ENCODE measurements at places on chromosomes 5 and 9. TPM values are rescaled to one million over a fixed set of nuclear protein-coding genes. Genes with fewer than 3 reads are reported as not detected.

The IFNA1 gene
- not detected for total RNA-seq

The KIF20A gene
- total RNA-seq = 47.9 TPM

The MARCOL gene
- total RNA-seq = not detected

The ARL14EPL gene
- not detected for total RNA-seq

The GABRA6 gene
- not detected for total RNA-seq

The MACROH2A1 gene
- 210 TPM for total RNA-seq

The TTC23L gene
- total RNA-seq = 0.28 TPM

The EQTN gene
- not detected for total RNA-seq

The OTULINL gene
- total RNA-seq = 6.1 TPM

The ATP10B gene
- not detected for total RNA-seq

The SUSD3 gene
- total RNA-seq = 0.79 TPM

The KIF4B gene
- 0.04 TPM for total RNA-seq

The C9orf43 gene
- 0.62 TPM for total RNA-seq

The AK8 gene
- total RNA-seq = 0.89 TPM

The C9orf50 gene
- not detected for total RNA-seq

The AQP3 gene
- total RNA-seq = 16.0 TPM

The SPATA31A6 gene
- total RNA-seq = not detected

All from A549 treated with DMSO at 1 μM for 4 hours (cell line).